K562 (cell line): ENCODE measurements at places on chromosomes 7 and 10. TPM values are rescaled to one million over a fixed set of nuclear protein-coding genes. Genes with fewer than 3 reads are reported as not detected.

The MMRN2 gene
- 1.3 and 2.0 TPM in 2 replicates for total RNA-seq

The CYP2C18 gene
- not detected in 2 replicates for total RNA-seq

The SPRN gene
- total RNA-seq = not detected in 2 replicates

The ANKRD30A gene
- not detected in 2 replicates for total RNA-seq

The ZNF273 gene
- 14.7 and 15.6 TPM in 2 replicates for total RNA-seq

The SPDYE8 gene
- total RNA-seq = not detected in 2 replicates
